NCI-H460 (cell line): ENCODE measurements at places on chromosomes 4 and X. TPM values are rescaled to one million over a fixed set of nuclear protein-coding genes. Genes with fewer than 3 reads are reported as not detected.

Gene RBM47
- total RNA-seq = 40.2 and 47.3 TPM in 2 replicates

Gene GPR143
- not detected in 2 replicates for total RNA-seq

Gene DLG3
- 21.3 and 24.6 TPM in 2 replicates for total RNA-seq

Gene ADGRL3
- 1.4 and 1.8 TPM in 2 replicates for total RNA-seq

Gene PPEF1
- total RNA-seq = 1.6 and 2.6 TPM in 2 replicates

Gene NPY2R
- total RNA-seq = not detected in 2 replicates

Gene SLC26A1
- total RNA-seq = 0.61 and 1.1 TPM in 2 replicates

Gene CCNB3
- 0.54 and 0.63 TPM in 2 replicates for total RNA-seq

Gene DMRTC1
- total RNA-seq = not detected in 2 replicates

Gene GSPT2
- 11.6 and 13.3 TPM in 2 replicates for total RNA-seq

Gene GAGE12E
- total RNA-seq = not detected in 2 replicates

Gene ARMCX2
- total RNA-seq = 0.84 and 1.3 TPM in 2 replicates

Gene RAB40A
- 0.05 TPM in 1 of 2 replicates, not detected in the other for total RNA-seq

Gene G3BP2
- total RNA-seq = 93.2 and 112 TPM in 2 replicates

Gene MAGEE1
- 1.4 and 1.9 TPM in 2 replicates for total RNA-seq

Gene ING2
- 12.8 and 13.0 TPM in 2 replicates for total RNA-seq

Gene DIPK2B
- not detected in 2 replicates for total RNA-seq

Gene HDX
- total RNA-seq = 8.7 and 8.8 TPM in 2 replicates

Gene TRIM60
- total RNA-seq = not detected in 2 replicates

Gene FRMPD4
- total RNA-seq = 0.15 and 0.32 TPM in 2 replicates

Gene MGARP
- total RNA-seq = 0.22 and 0.32 TPM in 2 replicates

Gene SMIM9
- not detected in 2 replicates for total RNA-seq

Gene RBM41
- 20.7 and 21.1 TPM in 2 replicates for total RNA-seq

Gene CLDN34
- not detected in 2 replicates for total RNA-seq

Gene CCDC149
- total RNA-seq = 2.0 and 2.4 TPM in 2 replicates

Gene NWD2
- not detected in 2 replicates for total RNA-seq

Gene CXCL11
- total RNA-seq = not detected in 2 replicates

Gene SMARCA1
- total RNA-seq = 19.7 and 24.7 TPM in 2 replicates

Gene CSAG1
- total RNA-seq = not detected in 2 replicates

Gene ATP2B3
- not detected in 2 replicates for total RNA-seq

Gene CSAG2
- not detected in 2 replicates for total RNA-seq

Gene ADH1A
- not detected in 2 replicates for total RNA-seq
